ENCODE measurements at places on chromosomes 1 and 21.

- no peak for DNase-seq
These were observed 5.8 kb downstream of the ROR1 start for GRCh38 chr1:63779338-63780211.

DNA sequence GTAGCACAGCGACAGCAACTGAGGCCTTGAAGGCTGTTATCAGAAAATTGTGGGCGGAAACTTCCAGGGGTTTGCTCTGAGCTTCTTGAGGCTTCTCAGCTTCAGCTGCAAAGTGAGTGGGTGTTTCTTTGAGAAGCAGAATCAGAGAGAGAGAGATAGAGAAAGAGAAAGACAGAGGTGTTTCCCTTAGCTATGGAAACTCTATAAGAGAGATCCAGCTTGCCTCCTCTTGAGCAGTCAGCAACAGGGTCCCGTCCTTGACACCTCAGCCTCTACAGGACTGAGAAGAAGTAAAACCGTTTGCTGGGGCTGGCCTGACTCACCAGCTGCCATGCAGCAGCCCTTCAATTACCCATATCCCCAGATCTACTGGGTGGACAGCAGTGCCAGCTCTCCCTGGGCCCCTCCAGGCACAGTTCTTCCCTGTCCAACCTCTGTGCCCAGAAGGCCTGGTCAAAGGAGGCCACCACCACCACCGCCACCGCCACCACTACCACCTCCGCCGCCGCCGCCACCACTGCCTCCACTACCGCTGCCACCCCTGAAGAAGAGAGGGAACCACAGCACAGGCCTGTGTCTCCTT, at the start of gene FASLG:
TSS of gene FASLG (plus strand) at position 233 of the 583 bp plus-strand sequence. CDS start at position 332, 99 bp downstream.
- no peak for DNase-seq

- no peak for DNase-seq
These were observed 5.9 kb downstream of the CEP85 start for GRCh38 chr1:26239936-26240335.

DNA sequence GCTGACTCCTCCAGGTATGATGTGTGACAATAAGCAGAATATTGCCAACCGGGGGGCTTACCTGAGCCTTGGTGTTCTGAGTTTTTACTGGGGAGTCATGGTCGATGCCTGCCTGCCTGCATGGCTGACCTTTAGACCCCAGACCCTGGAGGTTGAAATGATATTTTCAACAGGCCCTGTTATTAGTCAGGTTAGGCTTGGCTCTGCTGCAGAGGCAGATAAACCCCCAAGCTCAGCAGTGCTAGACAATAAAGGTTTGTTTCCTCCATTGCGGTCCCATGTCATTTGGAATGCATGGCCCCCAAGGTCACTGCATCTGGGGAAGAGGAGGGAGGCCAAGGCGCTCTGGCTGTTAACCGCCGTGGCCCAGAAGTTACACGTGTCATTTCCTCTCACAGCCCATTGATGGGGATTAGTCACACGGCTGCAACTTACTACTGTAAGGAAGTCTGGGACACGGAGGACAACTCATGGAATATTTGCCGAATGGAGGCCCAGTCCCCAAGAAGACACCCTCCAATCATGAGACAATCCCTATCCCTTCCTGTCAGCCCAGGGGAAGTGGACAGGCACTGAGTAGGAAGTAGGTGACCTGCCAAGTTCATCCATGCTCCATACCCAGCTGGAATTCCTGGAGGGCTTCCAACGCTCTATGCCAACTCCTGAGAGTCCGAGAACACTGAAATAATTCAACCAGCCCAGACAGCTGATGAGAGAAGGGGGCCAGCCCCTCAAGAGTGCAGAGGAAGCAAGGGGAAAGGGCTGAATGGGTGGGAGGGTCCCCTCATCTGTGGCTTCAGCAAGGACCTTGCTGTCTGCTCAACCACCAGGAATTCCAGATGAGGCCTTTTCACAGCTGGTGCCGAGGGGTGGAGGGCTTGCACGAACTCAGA, 97.3 kb downstream of the TAS1R2 start:
- DNase-seq = peak; percentile 13

DNA sequence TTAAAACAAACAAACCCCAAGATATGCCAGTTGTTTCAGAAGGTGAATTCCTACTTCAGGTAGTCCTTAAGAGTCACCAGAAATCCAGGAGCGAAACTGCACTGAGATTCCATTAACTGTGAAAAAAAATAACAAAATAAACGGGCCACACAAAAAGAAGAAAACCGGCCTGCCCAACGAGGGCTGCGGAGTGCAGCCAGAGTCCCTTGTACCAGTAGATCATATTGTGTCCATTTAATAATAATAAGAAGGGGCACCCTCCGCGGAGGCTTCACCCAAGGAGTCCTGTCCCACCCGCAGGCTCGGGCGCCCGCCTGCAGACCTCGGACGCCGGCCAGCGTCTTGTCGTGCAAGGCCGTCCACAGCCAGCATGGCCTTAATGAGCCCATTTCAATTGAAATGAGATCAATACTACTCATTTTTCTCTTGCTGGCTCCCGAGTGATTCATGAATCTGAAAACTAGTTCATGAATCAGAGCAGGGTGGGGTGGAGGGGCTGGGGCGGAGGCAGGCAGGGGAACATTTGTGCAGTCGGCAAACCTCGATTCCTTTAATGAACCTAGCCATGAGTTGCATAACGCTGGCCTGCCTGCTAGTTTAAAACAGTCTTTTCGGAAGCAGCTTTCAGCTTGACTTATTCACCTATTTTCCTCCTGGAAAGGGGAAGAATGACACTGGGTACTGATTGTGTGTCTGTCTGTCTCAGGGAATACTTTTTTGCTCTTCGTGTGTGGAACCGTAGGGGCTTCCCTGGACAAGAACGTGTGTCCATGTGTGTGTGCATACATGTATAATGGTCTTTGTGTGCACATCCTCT, 113.1 kb upstream of the IRF2BP2 start:
- no peak for DNase-seq

- DNase-seq = peak; percentile 81
These were observed 6.7 kb upstream of the LGALS8 start for GRCh38 chr1:236516929-236517704.

GRCh38 chr1:107158496-107158895, 17.7 kb downstream of the NTNG1 start:
- DNase-seq = no peak

DNA sequence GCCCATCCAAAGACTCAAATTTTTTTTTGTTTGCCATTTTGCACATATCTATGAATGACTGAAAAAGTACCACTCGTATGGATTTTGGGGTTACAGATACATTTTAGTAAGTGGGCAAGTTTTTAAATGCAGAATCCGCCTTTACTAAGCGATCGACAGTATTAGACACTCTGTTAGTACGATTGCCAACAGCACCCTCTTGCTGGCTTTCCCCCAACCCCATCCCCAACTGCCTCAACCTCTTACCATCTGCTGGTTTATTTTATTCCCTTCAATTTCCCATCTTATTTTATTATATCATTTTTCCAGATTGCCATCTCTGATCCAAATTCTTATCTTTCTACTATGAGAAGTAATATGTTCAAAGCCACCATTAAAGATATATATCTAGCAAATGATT, 244.8 kb downstream of the LRRIQ3 start:
- no peak for DNase-seq

DNA sequence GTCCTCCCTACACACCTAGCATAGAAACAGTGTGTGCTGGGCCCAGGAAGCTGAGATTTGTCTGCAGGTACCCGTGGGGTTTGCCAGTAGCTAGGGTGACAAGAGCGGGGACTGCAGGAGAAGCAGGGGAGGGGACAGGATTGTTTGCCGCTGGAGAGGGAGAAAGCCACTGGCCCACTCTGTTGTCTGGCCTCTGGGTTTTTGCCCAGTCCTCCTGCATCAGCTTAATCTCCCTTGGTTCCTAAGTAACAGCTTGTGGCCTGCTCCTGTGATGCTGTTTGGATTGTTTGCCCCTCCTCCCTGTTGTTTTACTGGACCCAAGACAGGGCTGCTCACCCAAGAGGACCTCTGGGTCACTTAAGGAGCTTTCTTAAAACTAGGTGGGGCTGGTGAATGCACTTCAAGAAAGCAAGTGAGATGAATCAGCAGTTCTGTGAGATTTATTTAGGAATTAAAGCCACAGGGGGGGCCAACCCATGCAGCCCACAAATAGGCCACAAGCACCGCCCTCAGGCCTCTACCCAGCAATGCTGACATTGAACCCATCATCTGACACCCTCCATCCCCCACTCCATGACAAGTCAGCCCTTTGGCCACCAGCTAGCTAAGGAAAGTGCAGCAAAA, 142.8 kb downstream of the ZZZ3 start:
- DNase-seq = no peak

- DNase-seq = no peak
These were observed 657.4 kb downstream of the AJAP1 start for GRCh38 chr1:5311634-5312292.

DNA sequence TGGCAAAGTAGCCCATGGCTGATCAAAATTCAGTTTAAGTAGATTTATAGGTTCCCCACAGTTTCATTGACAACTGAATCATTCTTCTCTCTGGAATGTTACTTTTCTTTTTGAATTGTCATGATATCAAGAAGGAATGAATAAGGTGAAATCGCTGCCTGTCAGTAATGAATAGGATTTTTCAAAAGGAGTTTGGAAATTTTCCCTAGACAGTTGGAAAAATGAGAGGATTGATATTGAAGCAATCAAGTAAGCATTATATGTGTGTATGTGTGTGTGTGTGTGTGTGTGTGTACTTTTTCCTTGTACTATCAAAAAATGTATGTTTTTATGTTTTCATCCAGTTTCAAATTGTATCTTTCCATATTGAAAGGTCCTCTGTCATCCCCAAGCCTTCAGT, 479.5 kb downstream of the MRPL39 start:
- no peak for DNase-seq

DNA sequence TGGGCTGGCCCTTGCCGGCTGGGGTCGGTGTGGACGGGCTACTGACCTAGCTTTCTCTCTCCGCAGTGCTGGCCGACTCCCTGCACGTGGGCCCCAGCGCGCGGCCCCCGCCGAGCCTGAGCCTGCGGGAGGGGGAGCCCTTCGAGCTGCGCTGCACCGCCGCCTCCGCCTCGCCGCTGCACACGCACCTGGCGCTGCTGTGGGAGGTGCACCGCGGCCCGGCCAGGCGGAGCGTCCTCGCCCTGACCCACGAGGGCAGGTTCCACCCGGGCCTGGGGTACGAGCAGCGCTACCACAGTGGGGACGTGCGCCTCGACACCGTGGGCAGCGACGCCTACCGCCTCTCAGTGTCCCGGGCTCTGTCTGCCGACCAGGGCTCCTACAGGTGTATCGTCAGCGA, 34.9 kb downstream of the PTGFRN start:
- no peak for DNase-seq

- peak; percentile 65 for DNase-seq
These were observed 229.2 kb upstream of the CAMK1G start for GRCh38 chr1:209354111-209354839.

- DNase-seq = no peak
These were observed 1.7 kb upstream of the RASAL2 start for GRCh38 chr1:178091986-178092745.

DNA sequence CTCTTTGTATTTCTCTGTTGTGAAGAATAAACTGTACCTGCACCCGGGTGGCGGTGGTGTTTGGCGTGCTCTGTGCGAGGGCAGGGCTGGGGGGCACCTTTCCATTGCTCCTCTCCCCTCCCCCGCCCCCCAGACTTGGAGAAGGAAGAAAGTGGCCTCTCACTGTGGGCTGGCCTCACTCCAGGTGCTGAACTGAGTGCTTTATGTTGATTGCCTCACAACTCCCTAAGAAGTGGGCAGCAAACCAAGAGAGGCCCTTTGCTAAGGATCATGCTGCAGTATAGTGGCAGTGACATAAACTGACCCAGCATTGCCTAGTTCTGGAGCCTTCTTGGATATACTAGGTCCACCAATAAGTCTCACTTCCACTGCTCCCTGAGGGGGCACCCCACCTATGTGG, 20.2 kb downstream of the A3GALT2 start:
- DNase-seq = peak; percentile 36

DNA sequence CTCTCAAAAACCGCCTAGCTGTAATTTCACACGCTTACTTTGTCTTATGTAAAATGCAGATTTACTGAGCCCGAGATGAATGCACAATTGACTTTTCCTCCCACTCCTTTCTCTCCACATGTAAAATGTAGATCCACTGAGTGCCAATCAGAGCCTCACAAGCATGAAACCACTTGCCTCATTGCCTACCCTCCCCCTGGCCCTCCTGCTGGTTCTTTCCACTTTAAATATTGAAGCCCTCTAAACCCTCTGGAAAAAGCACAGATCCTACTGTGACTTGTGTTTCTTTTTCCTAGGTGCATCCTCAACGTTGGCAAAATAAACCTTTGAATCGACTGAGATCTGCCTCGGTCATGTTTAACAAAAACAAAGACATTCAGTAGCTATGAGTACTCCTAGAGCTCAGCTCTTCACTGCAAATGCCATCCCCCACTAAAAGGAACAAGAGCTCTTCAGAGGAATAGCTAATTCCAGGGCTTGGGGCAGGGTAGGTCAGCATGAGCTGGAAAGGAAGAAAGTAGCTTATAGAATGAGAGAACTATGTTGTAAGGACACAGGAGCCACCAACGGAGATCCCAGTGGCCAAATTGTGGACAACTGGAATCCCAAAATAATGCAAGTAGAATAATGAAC, 365.5 kb upstream of the RUNX1 start:
- no peak for DNase-seq

- DNase-seq = no peak
These were observed 12.9 kb upstream of the ETV3 start for GRCh38 chr1:157151073-157151472.

- DNase-seq = no peak
These were observed 45.1 kb downstream of the FYB2 start for GRCh38 chr1:56774067-56774609.

DNA sequence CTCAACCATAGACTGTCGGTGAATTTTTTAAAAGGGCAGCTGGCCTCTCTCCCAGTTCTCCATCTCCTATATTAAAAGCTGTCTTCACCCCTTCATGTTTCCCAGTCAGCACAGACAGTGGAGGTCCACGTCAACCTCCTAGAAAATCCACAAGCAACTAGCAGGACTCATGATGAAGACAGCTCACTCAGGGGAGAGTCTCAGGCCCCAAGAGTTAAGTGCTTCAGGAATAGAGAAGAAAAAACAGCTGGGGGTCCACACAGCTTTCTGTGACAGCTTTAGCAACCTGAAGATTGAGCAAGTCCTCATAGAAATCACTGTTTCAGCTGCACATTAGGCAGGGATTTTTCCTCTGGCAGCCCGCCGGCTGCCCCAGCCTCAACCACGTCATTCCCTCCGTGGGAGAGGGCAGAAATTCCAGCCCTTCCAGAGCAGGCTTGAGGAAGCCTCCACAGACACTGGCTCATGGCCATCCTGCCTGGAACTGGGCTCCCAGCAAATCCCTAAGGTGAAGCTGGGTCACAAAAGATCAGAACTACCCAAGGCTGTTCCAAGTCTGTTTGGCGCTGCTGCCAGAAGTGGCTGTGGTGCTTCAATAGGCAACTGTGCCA, 15.2 kb downstream of the GPR161 start:
- peak; percentile 59 for DNase-seq

GRCh38 chr1:50591598-50591997, 168.4 kb upstream of the DMRTA2 start:
- DNase-seq = no peak

GRCh38 chr21:41620982-41621381, 113.0 kb upstream of the TMPRSS2 start:
- DNase-seq = no peak

GRCh38 chr1:52665006-52665941, 32.3 kb downstream of the SHISAL2A start:
- DNase-seq = no peak
